ENCODE measurements at places on chromosomes 2 and 18.

- no peak for DNase-seq
These were observed 78.6 kb downstream of the CALCRL start for GRCh38 chr2:187369471-187369870.

- no peak for DNase-seq
These were observed 7.3 kb downstream of the MAP4K3 start for GRCh38 chr2:39429746-39430145.

- no peak for DNase-seq
These were observed 11.4 kb downstream of the CRYGD start for GRCh38 chr2:208112969-208113368.

- DNase-seq, result no peak
These were observed 929.7 kb downstream of the LRP1B start for GRCh38 chr2:141201016-141201565.

DNA sequence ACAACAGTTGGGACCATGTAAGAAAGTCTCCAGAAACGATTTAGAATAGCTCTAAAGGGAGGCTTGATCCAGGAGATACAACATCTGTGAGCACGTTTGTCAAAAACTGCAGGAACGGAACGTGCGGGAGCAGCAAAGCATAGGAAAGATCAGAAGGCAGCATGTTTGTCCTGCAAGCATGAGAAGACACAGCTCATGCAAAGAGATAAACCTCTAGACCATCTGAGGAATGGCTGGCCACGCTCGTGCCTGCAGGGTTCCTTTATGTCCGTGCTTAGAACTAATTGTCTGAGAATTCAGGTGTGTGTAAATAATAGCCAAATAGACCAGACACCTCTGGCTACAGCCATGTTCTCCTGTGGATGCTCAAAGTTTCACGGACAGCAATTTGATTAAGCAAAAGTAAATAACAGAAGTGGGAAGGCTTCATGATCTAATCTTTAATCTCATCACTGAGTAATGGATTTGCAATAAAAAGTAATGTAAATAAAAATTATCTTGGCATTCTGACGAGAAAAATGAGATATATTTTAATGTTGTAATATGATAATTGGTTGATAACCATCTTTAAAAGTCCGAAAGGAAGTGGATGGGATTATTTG is 534.8 kb upstream of the CDH7 start:
- no peak for DNase-seq

GRCh38 chr2:21501376-21502027 is 377.7 kb downstream of the TDRD15 start:
- no peak for DNase-seq

GRCh38 chr18:62128157-62128556 is 58.7 kb downstream of the PIGN start:
- DNase-seq, result no peak

DNA sequence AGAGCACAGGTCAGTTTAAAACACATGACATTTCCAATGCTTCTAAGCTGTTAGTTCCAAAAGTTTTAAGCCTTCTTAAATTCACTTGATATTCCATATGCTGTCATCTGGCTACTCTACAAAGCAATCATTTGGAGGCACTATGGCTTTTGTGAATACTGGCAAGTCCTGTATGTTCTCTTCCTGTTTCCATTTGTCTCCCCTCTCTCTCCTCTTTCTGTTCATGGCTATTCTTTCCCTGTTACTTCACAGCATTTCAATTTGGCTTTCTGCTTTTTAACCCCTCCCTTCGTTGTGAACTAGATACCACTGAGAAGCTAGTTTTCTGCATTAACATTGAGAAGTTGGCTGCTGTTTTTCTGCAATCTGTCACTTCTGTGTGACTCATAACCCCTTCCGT is 1337.2 kb upstream of the CELF4 start:
- no peak for DNase-seq

- no peak for DNase-seq
These were observed 274.8 kb downstream of the PDE11A start for GRCh38 chr2:177797808-177798207.

GRCh38 chr2:142758973-142759372 is 118.5 kb upstream of the KYNU start:
- no peak for DNase-seq

DNA sequence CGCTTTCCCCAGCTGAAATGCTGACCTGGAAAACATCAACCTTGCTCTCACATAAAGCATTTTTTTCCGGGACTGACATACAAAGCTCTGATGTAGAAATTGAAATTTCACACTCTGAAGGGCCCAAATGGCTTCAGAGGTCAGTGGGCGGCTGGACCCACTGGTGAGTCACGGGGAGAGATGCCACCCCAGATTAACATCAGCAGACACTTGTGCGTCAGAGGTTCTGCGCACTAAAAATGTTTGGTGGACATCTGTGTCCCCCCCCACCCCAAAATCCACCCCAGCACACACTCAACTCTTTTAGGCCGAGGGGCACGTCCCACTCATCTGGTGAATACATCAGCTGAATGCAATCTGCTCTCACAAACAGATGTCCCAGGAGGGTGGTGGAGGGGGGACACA is 208.9 kb downstream of the ASB1 start:
- peak; percentile 69 for DNase-seq

GRCh38 chr18:55539240-55539639 is 48.8 kb downstream of the TCF4 start:
- no peak for DNase-seq

GRCh38 chr2:60356346-60356745 is 197.1 kb downstream of the BCL11A start:
- DNase-seq, result peak; percentile 77

DNA sequence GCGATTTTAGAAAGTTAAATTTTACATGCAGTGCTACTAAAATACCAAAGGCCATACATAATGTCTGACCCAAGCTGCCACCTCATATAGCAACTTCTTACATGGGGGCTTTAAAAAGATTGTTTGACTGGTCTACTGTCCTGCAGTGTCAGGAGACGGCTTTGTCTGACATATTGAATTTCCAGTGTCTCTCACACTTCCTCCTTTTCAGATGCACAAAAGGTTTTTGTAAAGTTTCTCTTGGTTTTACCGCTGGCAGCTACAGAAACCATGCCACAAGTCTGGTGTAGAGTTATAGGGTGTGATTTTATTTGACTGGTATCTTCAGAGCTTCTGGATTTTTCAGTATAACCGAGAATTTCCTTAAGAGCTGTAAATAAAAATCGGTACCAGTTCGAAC is 1.1 kb upstream of the ASAP2 start:
- DNase-seq, result peak; percentile 44

GRCh38 chr2:235091421-235091820 is 139.6 kb downstream of the SH3BP4 start:
- no peak for DNase-seq

Measured in vagina (tissue), 2 donors.